ENCODE measurements at places on chromosomes 3 and 15.
A peak's percentile ranks its signal among the peaks of the same experiment; 100 is the strongest.

DNA sequence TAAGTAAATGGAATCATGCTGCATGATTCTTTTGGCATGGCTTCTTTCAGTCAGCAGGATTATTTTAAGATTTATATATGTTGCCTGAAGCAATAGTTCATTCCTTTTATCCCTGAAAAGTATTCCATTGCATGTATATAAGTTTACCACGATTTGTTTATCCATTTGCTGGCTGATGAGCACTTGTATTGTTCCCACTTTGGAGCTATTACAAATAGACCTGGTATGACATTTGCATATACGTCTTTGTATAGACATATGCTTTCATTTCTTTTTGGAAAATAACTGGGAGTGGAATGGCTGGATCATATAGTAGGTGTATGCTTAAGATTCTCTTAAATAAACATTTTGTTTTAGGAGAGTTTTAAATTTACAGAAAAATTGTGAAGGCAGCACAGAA lies 79.3 kb upstream of the CBLB start:
- DNase-seq = no peak

DNA sequence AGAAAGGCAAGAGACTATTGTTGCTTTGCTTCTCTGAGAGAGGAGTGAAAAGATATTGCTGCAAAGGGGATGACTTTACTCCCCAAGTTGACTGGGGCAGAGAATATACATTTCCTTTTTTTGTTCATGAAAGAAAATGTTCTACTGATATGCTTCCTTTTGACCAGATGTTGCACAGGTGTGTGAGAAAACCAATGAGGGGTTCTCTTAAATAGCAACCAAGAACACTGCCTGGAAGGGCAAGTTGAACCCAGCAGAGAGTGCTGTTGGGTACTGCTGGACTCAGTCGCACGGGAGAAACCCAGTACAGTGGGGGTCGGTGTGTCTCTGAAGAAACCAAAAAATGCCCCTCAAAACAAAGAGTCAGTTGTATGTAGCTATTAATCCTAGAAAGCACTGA lies 101.2 kb downstream of the CHST2 start:
- DNase-seq = no peak

- no peak for DNase-seq
Observed at GRCh38 chr3:141355242-141355641, 13.1 kb upstream of the ZBTB38 start.

DNA sequence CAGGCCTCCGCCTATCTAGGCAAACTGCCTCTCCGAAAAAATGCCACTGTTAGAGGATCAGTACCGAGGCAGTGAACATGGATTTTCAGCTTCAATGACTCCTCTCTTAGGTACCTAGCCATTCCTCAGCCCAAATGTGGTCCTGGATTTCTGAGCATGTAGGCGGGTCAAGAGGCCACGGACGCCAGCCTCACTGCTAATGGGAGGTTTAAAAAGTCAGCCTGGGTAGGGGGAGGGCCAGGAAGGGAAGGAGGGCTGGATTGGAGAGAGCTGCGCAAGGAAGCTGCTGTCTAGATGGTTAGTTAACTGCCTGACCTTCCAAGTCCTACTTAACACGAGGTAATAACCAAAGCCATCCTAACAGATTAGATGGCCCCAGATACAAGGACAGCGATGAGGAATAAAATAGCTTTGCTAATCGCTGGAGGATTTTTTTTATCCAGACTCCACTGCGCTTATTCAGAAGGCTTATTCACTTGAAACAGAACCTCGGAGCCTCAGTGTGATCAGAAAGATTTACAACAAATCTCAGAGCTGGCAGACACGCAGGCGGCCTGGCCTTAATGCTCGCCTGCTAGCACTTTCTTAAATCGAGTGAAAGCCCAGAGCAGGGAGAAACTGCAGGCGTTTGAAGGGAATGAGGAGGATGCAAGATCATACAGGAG lies 34.3 kb downstream of the TLE3 start:
- no peak for DNase-seq

- no peak for DNase-seq
Observed at GRCh38 chr3:143352850-143353550, 233.4 kb downstream of the CHST2 start.

- peak; percentile 22 for DNase-seq
Observed at GRCh38 chr3:160210799-160211221, 14.4 kb upstream of the C3orf80 start.

DNA sequence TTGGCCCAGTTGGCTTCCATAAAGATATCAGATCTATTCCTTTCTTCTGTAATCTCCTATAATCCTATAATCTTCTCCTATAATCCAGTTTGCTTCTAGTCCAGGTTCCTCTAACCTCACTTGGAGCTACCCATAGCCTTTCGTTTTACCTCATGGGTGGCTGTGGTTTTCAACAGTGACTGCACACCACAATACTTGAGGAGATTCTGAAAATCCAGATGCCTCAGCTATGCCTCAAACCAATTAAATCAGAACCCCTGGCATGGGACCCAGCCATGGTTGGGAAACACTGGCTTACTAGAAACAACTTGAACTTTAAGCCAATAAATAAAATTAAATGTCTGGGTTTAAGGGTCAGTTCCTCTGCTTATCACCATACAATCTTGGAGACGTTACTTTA lies 86.1 kb upstream of the NTRK3 start:
- DNase-seq = no peak

DNA sequence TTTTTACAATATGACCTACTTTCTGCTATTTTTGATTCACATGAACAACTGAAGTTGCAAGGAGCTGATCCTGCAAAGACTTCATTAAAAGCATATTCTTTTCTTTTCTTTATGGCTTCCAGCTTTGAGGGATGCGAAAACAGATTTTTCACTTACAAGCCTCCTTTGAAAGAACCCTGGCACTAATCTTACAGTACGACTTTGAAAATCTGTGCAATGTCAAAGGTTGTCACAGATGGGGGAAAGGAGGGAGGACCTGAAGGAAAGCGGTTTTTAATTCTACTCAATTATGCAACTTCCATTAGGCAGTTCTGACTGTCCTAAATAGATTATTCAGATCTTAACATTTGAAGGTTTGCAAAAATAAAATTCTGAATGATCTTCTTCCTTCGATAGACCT lies 130.5 kb downstream of the TNIK start:
- no peak for DNase-seq

DNA sequence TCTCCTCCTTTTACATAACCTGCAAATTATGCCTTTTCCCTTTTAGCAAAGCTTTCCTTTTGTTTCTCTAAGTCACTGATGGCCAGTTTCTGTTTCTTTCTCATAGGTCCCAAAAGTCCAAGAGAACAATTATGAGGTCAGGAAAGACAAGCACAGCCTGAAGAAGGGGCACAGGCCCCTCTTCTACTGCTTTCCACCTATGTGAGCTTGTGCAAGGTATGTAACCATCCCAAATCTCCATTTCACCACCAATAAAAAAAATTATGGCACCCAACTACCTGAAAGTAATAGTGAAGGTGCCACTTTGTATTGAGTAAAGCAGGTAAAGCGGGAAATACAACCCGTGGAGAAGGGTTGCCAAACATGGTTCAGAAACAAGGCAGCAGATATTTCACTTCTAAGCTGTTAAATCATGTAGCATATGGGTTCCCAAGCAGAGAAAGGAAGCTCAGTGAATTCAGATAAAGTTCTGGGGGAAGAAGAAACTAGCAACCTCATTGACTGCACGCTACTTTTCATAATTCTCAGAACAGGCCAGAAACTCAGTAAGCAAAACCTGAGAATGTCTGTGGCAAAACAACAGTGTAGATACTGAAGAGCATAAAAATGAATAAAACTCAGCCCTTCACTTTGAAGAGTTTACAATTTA lies 4.2 kb downstream of the PLOD2 start:
- DNase-seq = no peak

GRCh38 chr3:140731440-140732119 lies 53.7 kb downstream of the TRIM42 start:
- no peak for DNase-seq

DNA sequence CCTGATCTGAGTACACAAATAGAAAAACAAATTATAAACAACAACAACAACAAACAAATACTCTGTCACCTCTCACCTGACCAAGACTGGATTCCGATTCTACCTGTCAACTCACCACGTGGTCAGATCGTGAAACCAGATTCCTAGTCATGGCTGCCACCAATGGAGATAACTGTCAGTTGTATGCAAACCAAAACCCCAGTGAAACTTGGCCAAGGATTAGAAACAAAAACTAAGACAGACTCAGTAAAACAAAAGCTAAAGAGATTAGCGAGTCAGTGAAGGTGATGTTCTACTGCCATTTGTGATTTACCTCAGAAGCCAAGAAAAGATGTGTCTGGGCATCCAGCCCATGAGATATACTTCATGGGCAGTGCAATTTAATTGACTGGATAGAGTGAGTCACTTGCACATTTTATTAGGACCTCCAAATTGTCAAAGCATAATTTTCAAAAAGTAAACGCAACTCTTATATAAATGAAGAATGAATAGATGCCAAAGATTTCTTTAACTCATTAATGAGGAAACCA lies 31.1 kb downstream of the PHLDB2 start:
- DNase-seq = no peak

GRCh38 chr15:98774756-98775497 lies 126.6 kb downstream of the IGF1R start:
- DNase-seq = no peak

DNA sequence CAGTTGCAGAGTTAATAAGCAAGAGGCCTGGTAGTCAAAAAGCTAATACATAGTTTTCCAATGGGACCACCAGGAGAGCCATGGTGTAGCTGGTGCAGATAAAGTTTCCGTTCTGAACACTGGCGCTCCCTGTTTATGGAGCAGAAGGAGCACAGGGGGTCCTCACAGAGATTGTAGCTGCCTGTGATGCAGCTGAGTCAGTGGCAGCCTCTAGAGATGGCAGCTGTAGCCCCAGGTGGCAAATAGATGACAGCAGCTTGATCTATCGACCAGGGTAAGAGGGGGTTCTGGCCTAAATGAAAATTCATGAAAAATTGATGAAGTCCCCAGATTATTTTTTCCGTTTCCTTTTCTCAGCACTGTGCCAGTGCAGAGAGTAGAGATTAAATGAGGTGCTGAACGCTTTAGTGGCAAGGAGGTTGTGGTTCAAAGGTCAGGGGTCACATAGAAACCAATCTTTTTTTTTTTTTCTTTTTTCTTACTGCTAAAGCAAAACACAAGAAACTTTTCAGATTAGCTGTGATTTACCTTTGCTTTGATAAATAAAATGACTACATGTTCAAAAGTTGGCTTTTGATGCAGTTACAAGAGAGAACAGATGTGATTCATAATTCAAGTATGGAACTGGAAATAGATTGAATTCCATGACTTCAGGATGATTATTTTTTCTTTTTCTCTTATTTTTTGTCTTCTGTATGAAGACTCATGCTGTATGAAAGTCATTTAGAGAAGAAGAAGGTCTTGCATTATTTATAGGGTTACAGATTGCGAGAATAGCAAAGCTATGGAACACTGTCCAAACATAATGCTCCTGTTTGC lies 63.3 kb downstream of the ROBO2 start:
- no peak for DNase-seq

- no peak for DNase-seq
Observed at GRCh38 chr3:166445865-166446264, 608.6 kb upstream of the BCHE start.

DNA sequence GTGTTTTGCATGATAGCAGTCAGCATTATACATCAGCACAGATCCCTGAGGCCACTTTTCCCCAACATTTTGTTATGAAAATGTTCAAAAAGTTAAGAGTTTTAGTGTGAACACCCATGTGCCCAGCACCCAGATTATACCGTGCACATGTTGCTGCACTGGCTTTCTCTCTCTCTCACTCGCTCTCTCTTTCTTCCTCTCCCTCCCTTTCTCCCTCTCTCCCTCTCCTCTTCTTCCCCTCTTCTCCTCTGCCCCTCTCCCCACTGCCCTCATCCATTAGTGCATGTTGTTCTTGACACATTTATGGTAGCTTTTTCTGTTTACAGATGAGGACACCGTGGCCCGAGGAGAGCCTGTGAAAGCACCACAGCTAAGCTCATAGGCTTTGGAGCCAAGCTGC lies 7.3 kb downstream of the FGD5 start:
- DNase-seq = no peak

DNA sequence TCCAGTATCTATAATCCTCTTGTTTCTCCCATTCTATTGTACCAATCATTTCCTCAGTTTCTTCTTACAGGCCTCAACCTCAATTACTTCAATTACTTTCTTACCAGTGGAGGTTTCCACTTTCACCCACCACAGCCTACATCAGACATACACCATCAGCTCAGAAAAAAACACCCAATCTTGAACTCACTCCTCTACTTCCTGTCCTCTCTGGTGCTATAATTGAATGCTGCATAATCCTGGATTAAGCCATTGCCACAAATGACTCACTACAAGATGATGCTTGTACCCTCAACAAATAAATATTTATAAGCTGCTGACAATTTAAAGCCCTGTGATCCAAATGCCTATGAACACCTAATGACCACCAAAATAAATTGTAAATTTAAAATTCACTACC lies 18.5 kb downstream of the RYK start:
- peak; percentile 35 for DNase-seq
